ENCODE measurements at places on chromosomes 1 and 21.

DNA sequence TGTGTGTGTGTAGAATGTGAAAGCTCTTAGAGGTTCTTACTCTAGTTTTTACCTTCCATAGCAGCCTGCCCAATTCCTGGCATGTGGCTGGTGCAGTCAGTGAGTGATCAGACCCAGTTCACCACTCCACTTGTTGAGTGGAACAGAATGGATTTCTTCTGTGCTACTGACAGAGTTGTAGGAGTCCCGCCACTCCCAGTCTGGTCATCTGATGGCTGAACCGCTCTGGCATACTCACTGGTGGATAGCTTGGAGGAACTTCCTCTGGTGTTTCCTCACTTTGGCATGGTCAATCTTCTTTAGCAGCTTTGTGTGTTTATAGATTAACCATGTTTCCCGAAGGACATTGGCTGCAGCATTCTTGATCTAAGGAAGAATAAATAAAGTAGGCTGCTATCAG, 106.7 kb upstream of the ADAR start:
- DNase-seq, result no peak

DNA sequence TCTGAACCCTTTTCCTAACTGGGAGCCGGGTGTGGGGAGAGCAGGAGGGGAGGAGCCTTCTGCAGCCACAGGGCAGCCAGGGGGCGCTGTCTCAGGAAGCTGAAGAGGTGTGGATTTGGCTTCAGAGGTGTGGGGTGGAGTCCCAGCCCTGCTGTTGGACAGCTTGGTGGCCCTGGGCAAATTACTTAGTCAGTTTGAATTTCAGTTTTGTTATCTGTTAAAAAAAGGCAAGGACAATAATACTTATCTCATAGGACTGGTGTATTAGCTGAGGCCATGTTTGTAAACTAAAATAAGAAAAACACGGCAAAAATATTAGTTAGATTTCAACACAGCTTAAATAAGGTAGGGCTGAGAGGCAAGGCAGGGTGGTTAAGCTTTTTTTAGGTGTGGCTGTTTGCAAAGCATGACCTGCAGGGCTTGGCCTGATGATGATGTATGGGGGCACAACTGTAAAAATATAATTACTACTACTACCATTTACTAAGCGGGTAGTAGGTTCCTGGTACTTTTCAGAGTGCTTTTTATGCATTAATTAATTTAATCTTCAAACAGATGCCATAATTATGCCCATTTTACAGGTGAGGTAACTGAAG, 111.8 kb downstream of the PLXNA2 start:
- DNase-seq, result no peak

GRCh38 chr1:224211206-224211962, 28.3 kb downstream of the DEGS1 start:
- DNase-seq, result no peak

GRCh38 chr1:236351875-236352573, 42.1 kb upstream of the EDARADD start:
- no peak for DNase-seq

DNA sequence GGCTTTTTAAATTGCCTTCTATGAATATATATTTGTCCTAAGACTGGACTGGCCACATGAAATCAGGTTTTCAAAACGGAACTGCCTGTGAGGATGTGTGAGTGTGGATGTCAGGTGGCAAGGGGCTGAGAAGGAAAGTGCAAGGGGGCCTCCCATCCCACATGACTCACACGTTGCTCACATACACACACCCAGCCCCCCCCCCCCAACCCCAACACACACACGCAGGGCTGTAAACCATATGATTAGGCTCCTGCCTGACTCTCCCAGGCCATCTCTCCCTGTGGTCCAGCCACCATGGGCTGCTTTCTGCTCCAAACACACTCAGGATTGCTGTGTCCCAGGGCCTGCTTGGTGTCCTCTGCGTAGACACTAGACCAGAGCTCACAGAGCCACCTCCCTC, 22.4 kb downstream of the DEGS1 start:
- peak; percentile 25 for DNase-seq

- DNase-seq, result no peak
These were observed 577.5 kb downstream of the USP25 start for GRCh38 chr21:16307256-16307655.

GRCh38 chr1:148372731-148373130, 110.4 kb downstream of the PPIAL4G start:
- DNase-seq, result no peak

DNA sequence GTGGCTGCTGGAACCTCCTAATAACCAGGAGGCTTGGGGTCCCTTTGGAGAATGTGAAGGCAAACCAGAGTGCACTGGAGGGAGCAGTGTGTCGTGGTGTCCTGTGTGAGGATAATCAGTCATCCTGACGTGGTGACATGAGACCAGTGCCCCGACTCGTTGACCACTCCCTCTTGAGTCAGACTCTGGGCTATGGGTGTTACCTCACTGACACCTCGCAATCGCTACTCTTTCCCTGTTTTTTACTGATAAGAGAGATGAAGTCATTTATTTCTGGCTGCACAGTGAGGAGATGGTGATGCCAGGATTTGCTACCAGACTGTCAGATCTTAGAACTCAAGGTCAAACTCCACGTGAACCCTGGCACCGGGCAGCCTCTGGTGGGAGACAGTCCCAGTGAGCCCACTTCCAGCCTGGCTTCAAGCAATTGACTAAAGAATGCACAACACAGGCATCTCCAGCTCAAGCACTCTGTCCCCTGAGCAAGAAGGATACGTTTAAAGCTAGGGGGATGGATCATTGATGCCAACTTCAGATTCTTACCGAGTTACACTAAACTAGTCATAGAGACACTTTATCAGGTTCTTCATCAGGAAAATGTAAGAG, 30.3 kb downstream of the UBASH3A start:
- DNase-seq, result no peak

- no peak for DNase-seq
These were observed 12.3 kb upstream of the LYPLAL1 start for GRCh38 chr1:219161371-219161770.

DNA sequence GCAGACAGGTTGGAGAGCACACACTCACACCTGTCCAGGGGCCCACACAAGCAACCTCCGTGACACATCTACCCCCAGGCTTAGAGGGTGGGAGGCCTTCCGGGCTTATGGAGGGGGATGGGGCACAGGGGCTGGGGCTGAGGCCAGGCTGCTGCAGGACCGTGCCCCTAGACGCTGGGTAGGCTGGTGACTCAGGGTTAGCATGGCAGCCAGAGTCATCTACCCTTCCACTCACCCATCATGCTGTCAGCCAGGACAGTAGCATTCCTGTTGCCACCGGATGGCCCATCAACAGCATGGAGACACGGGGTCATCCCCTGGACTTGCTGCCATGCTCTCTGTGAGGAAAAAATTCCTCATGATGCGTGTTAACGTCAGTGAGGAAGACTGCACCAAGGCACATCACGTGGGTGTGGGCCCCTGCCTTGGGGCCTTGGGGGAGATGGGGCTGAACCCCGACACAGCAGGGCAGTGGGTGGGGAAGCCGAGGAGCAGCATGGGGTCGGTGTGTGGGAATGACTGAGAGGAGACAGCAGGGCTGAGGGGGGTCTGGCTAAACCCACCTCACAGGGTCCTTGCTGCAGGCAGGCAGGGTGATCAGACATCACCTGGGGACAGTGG, 52.8 kb downstream of the WNT9A start:
- DNase-seq, result no peak

GRCh38 chr1:100076744-100077143, 56.0 kb downstream of the SASS6 start:
- no peak for DNase-seq

- no peak for DNase-seq
These were observed 31.8 kb downstream of the ZNF684 start for GRCh38 chr1:40563266-40563665.

- no peak for DNase-seq
These were observed 75.4 kb downstream of the CENPF start for GRCh38 chr1:214678386-214678785.

- DNase-seq, result peak; percentile 68
These were observed 17.3 kb downstream of the S1PR1 start for GRCh38 chr1:101253976-101254674.

- peak; percentile 34 for DNase-seq
These were observed 41.0 kb downstream of the DEGS1 start for GRCh38 chr1:224223819-224224714.

DNA sequence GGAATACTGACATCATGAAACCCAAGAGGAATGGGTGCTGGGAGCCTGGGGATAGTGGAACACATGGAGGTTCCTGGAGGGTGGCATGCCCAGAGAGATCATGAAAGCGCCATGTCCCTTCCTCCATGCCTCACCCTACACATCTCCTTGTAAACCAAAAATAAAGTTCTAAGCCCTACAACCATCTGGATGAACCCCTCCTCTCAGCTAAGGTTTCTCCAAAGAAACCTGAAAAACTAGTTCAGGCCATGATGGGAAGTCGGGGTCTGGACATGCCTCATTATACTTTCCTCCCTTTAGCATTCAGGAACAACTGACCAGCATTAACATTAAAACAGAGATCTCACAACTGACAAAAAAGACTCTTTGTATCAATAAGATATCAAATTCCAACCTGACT, 68.5 kb downstream of the ACBD6 start:
- DNase-seq, result no peak

DNA sequence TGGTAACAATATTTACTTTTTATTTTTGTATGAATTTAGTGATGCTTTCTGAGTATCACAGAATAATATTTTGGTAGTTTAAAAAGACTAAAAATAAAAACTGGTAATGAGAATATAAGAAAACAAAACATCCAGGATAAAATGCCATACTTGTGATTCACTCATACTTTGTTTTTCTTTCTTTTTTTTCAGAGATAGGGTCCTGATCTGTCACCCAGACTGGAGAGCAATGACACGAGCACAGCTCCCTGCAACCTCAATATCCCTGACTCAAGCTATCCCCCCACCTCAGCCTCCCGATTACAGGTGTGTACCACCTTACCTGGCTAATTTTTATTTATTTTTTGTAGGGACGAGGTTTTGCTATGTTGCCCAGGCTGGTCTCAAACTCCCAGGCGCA, 64.2 kb upstream of the ADAM30 start:
- DNase-seq, result no peak

DNA sequence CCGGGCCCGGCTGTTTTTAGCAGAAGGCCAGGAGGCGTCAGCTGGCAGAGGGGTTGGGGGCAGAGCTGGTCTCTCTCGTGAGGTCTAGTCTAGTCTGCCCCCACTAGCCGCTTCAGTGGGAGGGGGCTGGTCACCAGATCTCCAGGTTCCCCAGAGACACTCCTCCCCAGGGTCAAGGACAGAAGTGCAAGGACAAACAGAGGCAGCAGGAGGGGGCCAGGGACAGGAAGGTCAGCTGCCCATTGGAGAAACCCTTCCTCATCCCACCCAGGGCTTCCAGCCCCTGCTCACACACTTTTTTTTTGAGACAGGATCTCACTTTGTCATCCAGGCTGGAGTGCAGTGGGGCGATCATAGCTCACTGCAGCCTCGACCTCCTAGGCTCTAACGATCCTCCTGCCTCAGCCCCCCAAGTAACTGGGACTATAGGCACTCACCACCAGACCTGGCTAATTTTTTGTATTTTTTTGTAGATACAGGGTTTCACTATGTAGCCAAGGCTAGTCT, 10.0 kb downstream of the FAM229A start:
- no peak for DNase-seq

DNA sequence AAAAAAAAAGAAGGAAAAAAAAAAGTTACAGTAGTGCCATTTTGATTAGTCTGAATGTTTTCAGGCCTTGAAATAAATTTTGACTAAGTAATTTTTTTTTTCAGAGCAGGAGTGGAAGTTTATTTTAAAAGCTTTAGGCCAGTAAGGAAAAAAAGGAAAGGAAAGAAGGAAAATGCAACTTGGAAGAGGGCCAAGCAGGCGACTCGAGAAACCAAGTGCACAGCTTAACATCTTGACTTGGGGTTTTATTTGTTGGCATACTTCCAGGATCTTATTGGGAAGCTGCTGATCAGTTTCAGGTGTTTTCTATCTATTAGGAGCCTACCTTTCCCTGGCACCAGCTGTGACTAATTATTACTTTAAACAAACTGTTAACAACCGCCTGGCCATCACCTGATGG, 41.7 kb downstream of the ATF3 start:
- no peak for DNase-seq

GRCh38 chr1:203140743-203141520, 13.4 kb downstream of the ADORA1 start:
- no peak for DNase-seq

DNA sequence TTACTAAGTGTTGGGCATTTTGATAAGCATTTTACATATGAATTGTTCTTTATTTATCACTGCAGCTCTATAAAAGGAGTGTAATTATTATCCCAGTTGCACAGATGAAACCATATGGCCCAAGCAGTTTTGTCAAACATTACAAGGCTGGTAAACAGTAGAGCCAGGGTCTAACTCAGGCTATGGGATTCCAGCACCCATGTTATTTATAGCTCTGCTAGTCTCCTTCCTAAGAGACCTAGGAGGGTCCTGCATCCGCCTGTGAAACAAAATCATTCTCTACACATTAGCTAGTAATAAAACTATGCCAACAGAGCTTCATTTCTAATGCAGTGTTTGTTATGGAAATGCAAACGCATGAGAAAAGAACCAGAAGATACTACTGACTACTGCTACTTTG, 58.6 kb downstream of the IL23R start:
- DNase-seq, result no peak

DNA sequence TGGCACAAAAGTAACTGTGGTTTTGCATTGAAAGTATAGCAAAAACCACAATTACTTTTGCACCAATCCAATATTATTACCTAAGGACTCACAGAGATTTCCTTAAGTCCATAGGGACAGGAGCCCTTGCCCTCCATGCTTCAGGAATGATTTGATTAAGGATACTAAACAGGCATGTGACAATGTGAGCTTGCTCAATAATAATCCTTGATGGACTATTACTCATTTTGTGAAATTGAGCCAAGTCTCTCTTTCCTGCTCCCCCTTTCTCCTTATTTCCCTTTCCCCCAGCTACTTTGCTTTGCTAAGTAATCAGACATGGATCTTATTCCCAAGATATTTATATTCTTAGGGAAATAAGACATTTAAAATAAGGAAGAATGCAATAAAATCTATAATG, 21.6 kb upstream of the RGL1 start:
- DNase-seq, result no peak

DNA sequence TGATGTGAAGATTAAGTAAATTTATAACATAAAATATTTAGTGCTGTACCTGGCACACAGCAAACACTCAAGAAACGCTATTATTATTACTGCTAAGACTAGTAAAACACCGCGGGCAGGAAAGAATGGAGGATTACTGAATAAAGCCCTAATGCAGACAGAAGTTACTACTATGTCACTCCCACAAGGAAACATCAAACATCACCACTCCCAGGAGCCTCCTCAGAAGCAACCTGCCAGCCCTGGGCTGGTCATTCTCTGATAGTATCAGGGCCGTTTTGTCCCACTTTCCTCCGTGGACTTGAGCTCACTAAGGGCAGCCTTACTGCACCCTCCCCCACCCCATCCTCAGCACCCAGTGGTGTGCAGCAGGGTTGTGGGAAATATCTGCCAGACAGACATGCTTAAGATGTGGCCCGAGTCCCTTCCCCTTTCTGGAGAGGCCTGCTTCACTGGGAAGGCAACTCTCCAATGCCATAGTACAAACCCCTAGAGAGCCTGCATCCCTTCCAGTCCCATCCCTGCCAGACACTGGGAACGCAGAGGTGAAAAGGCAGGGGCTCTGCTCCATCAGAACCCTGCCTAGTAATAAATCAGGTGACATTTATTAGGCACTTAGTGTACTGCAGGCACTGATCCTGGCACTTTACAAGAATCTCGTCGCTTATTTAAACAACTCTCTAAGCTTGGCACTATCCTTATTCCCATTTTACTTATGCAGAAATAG, 41.7 kb upstream of the ECE1 start:
- DNase-seq, result no peak

Measured in GM04503 (cell line).